ENCODE measurements at places on chromosomes 3 and 15. TPM values are rescaled to one million over a fixed set of nuclear protein-coding genes. Genes with fewer than 3 reads are reported as not detected.

DNA sequence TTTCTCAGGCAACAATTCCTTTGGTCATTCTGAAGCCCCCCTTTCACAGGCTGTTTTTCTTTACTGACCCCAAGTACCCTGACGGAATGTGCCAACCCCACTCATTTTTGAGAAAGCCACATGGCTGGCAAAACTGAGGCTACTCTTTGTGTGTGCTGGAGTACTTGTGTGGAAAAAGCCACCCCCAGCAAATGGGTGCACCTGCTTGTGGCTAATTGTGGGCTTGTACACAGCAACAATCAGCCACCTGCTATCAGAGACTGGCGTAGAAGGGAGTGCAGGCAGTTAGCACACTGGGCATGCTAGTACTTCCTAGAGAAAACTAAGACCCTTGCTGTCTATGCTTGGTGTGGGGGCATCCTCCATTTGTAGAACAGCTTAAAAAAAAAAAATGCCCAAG lies 110.1 kb upstream of the LMOD3 start:
- no peak for DNase-seq
- H3K4me1 ChIP-seq, result peaks cover 1% of the 10 kb centered on the region
- no peaks in the 10 kb centered on the region for H3K36me3 ChIP-seq
- no peaks in the 10 kb centered on the region for H3K27me3 ChIP-seq

DNA sequence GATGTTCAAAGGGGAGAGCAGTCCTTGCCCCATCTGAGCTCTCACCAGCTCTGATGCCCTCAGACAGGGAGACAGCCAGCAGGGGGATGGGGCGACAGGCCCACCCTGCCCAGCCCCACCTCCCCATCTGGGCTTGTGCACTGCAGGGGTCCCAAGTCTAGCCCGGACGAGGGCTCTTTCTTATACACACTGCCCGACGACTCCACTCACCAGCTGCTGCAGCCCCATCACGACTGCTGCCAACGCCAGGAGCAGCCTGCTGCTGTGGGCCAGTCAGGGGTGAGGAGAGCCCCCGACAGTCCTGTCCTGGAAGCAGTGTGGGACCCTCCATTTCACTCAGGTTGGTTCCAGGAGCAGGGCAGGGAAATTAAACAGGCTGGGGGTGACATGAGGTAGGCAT lies 73.9 kb downstream of the BOC start:
- no peak overlapping the region for H3K27ac ChIP-seq
- no peaks in the 10 kb centered on the region for H3K36me3 ChIP-seq
- peaks cover 16% of the 10 kb centered on the region for H3K4me1 ChIP-seq
- no peak for DNase-seq
- H3K4me3 ChIP-seq, result no peak overlapping the region

GRCh38 chr3:194315965-194316361 lies 35.2 kb downstream of the CPN2 start:
- H3K27me3 ChIP-seq, result no peaks in the 10 kb centered on the region
- no peaks in the 10 kb centered on the region for H3K36me3 ChIP-seq
- no peak overlapping the region for H3K4me3 ChIP-seq
- peaks cover 11% of the 10 kb centered on the region for H3K4me1 ChIP-seq
- no peak overlapping the region for H3K27ac ChIP-seq

GRCh38 chr3:127150513-127151250 lies 42.2 kb upstream of the PRR23E start:
- DNase-seq, result no peak
- H3K27me3 ChIP-seq, result no peaks in the 10 kb centered on the region
- no peaks in the 10 kb centered on the region for H3K4me1 ChIP-seq
- no peak overlapping the region for H3K4me3 ChIP-seq
- no peak overlapping the region for H3K27ac ChIP-seq

- H3K27me3 ChIP-seq, result no peaks in the 10 kb centered on the region
- no peak overlapping the region for H3K4me3 ChIP-seq
- no peaks in the 10 kb centered on the region for H3K36me3 ChIP-seq
- DNase-seq, result no peak
- no peak overlapping the region for H3K27ac ChIP-seq
Observed at GRCh38 chr15:34815836-34816235, 20.5 kb upstream of the ACTC1 start.

GRCh38 chr15:75836959-75837334 lies 6.3 kb upstream of the UBE2Q2 start:
- no peak for DNase-seq
- no peak overlapping the region for H3K4me3 ChIP-seq
- H3K27ac ChIP-seq, result no peak overlapping the region

- DNase-seq, result no peak
- H3K4me3 ChIP-seq, result no peak overlapping the region
- no peaks in the 10 kb centered on the region for H3K27me3 ChIP-seq
- H3K27ac ChIP-seq, result no peak overlapping the region
Observed at GRCh38 chr3:111738238-111738637, 120.8 kb upstream of the PHLDB2 start.

- H3K27ac ChIP-seq, result no peak overlapping the region
- H3K4me1 ChIP-seq, result no peaks in the 10 kb centered on the region
- H3K4me3 ChIP-seq, result no peak overlapping the region
- H3K27me3 ChIP-seq, result no peaks in the 10 kb centered on the region
Observed at GRCh38 chr3:120625159-120625586, 29.0 kb downstream of the NDUFB4 start.

- no peaks in the 10 kb centered on the region for H3K27me3 ChIP-seq
- no peaks in the 10 kb centered on the region for H3K4me1 ChIP-seq
- H3K36me3 ChIP-seq, result no peaks in the 10 kb centered on the region
- H3K27ac ChIP-seq, result no peak overlapping the region
- DNase-seq, result no peak
Observed at GRCh38 chr3:134839422-134839821, 44.4 kb downstream of the EPHB1 start.

DNA sequence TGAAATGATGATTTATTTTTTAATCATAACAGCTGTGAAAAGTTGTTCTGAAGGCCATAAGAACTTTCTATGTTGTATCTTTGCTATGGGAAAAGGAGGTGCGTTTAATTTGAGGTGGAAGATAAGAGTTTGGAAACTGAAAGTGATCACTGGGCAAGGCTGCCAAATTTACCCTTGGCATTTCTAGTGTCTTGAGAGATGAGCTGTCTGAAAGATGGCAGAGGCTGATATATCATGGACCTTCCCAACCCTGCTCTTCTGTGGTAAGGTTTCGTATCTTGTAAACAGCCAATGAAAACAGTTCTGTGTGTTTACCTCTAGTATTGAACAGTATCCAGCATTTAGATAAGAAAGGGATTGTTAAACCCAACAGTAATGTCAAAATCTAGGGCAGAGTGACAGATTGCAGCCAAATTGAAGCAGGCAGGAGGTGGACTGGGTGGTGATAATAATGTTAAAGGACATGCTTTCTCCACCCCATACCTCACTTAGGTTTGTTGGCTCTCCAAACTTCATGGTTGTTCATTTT lies 15.8 kb upstream of the NFKBIZ start:
- H3K4me1 ChIP-seq, result peaks cover 4% of the 10 kb centered on the region
- H3K4me3 ChIP-seq, result no peak overlapping the region
- DNase-seq, result no peak

DNA sequence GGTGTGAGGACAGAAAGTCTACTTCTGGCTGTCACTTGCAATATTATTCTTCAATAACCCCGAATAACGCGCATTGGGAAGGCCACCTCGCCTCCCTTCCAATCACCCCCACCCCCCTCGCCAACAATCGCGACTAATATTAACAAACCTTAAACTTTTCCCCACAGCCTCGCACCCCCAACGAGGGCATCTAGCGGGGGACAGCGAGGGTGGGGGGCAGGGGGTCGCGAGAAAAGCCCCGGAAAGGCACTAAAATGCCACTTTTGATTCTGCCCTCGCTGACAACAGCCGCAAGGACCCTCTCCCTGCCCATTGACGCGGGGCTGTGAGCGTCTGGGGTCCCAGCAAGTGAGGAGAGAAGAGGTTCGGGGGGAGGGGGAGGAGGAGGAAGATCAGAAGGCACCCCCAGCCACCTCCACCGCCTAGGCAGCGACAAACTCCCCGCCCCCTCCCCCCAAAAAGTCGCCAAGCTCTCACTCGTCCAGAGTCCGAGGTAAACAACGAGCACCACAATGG lies 868 bp downstream of the SATB1 start:
- peak; percentile 43 for DNase-seq
- H3K4me1 ChIP-seq, result no peaks in the 10 kb centered on the region
- no peaks in the 10 kb centered on the region for H3K36me3 ChIP-seq
- peak overlapping the region; percentile 74 for H3K27ac ChIP-seq
- H3K27me3 ChIP-seq, result no peaks in the 10 kb centered on the region

PLCB2 gene
- 5.3 TPM for total RNA-seq

CPNE9 gene
- total RNA-seq, result not detected

IQCF5 gene
- not detected for total RNA-seq

ERC2 gene
- total RNA-seq, result 2.9 TPM

ITGA11 gene
- 4.7 TPM for total RNA-seq
